ENCODE measurements at places on chromosomes 5 and 9. TPM values are rescaled to one million over a fixed set of nuclear protein-coding genes. Genes with fewer than 3 reads are reported as not detected.

RUSC2 gene
- 24.7 TPM for total RNA-seq

DAPK1 gene
- 0.37 TPM for total RNA-seq

SMIM3 gene
- total RNA-seq, result 44.7 TPM

TRIP13 gene
- total RNA-seq, result 86.3 TPM

STPG3 gene
- not detected for total RNA-seq

FGD3 gene
- total RNA-seq, result not detected

GABRA1 gene
- not detected for total RNA-seq

SV2C gene
- total RNA-seq, result not detected

NIPAL4 gene
- total RNA-seq, result 0.87 TPM

SLC34A3 gene
- total RNA-seq, result not detected

PCDHB15 gene
- 0.37 TPM for total RNA-seq

TSSK1B gene
- 0.11 TPM for total RNA-seq

IL9 gene
- not detected for total RNA-seq

SPINK4 gene
- not detected for total RNA-seq

CCNI2 gene
- not detected for total RNA-seq

PCDH12 gene
- total RNA-seq, result 0.11 TPM

DMGDH gene
- 3.6 TPM for total RNA-seq

FOXI1 gene
- total RNA-seq, result not detected

NR6A1 gene
- 1.3 TPM for total RNA-seq
